ENCODE measurements at places on chromosomes 16 and 17.

DNA sequence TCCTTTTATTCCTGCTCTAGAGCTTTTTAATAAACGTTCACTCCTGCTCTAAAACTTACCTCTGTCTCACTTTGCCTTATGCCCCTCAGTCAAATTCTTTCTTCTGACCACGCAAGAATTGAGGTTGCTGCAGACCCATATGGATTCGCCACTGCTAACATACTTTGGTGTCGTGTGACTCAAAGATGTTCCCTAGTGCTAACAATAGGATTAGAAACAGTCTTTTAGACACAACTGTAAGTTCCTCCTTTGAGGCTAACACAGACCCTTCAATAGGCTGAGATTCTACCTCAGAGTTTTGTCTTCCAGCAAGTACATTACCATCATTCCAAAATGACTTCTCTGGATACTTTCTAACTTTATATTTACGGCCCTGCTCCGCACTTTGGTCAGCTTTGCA is 149.5 kb upstream of the COX10 start:
- DNase-seq = no peak

GRCh38 chr16:78286065-78286464 is 186.6 kb downstream of the WWOX start:
- DNase-seq = no peak

GRCh38 chr16:81284995-81285600 is 29.7 kb upstream of the GAN start:
- no peak for DNase-seq

- peak; percentile 46 for DNase-seq
These were observed 754 bp upstream of the SLFN11 start for GRCh38 chr17:35373984-35374765.

DNA sequence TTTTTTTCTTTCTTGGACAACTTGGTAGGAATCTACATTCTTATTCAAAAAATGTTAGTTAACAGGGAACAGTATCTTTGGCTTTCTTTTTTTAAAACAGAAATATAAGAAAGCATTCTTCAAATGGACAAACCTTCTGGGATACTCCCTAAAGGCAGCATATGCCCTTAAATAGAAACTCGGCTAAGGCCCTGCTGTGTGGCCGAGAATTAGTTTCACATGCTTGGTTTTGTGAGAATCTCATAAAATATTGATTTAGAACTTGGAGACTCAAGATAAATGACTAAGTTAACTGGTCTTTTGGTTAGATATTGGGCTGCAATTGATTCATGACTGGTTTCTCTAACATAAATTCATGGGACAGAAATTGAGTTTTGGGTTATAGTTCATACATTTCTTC is 359.9 kb upstream of the XYLT1 start:
- no peak for DNase-seq

DNA sequence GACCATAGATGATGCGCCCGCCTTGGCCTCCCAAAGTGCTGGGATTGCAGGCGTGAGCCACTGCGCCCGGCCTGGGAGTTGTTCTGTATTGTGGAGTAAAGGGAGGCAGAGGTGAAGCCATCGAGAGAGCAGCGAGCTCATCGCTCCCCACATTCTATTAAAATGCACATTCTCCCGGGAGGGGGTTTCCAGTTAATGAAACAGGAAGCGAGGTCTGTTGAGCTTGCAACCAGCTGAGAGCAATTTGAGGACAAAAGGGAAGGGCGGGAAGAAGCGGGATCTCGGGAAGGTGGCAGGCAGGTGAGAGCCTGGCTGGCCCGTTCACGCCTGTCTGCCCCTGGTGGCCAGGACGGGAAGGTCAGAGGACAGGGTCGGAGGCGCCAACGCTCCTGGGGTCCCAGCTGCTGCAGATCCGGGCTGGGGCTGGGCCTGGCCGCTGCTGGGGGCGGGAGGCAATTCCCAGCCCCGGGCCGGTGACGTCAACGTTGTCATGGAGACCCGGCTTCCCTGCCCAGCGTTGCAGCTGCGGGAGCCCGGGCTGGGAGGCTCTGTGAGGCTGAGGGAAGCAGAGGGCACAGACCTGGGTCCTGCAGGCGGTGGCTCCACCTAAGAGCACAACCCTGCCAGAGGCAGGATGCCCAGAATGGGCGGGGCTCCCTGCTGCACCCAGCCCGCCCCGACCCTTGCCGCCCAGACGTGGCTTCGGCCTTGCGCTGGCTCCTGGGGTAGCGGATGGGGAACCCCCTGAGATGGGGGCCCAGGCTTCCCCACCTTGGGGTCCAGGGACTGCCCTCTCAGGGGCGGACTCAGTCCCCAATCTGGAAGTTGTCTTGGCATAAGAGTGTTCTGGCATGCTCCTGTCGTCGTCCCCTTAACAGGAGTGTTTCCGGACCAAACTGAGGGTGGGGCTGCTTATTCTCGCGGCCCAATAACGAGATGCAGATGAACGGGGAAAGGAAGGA is 48.7 kb upstream of the PLCG2 start:
- peak; percentile 46 for DNase-seq

DNA sequence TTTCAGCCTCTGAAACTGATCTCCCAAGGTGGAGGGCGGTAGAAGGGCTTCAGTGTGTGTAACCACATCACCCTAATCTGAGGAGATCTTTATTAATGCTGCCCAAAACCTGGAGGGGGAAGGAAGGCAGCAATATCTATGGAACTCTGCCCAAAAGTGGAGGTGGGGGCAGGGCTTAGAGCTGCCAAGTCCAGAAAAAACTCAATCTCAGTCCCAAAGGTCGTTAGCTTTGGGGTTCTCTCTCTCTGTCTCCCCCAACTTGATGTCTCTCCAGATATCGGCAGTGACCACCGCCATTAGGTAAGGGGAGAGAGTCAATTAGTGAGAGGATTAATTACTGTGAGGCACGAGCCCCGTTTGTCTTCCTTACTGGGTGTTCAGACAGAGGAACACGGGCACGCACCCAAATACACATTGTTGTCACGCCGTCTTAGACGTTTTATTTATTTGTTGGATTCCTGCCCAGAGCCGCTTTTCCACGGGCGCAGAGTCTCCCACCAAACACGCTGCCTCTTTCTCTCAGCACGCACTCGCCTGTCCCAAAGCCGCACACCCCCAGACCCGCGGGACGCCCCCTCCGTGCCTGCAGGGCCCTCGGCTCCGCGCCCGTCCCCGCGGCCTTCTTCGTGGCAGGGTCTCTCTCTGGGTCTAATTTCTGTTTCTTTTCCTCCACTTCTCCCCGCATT is 5.4 kb upstream of the LHX1 start:
- DNase-seq = no peak

- no peak for DNase-seq
These were observed 5.3 kb upstream of the DPEP1 start for GRCh38 chr16:89607937-89608740.

DNA sequence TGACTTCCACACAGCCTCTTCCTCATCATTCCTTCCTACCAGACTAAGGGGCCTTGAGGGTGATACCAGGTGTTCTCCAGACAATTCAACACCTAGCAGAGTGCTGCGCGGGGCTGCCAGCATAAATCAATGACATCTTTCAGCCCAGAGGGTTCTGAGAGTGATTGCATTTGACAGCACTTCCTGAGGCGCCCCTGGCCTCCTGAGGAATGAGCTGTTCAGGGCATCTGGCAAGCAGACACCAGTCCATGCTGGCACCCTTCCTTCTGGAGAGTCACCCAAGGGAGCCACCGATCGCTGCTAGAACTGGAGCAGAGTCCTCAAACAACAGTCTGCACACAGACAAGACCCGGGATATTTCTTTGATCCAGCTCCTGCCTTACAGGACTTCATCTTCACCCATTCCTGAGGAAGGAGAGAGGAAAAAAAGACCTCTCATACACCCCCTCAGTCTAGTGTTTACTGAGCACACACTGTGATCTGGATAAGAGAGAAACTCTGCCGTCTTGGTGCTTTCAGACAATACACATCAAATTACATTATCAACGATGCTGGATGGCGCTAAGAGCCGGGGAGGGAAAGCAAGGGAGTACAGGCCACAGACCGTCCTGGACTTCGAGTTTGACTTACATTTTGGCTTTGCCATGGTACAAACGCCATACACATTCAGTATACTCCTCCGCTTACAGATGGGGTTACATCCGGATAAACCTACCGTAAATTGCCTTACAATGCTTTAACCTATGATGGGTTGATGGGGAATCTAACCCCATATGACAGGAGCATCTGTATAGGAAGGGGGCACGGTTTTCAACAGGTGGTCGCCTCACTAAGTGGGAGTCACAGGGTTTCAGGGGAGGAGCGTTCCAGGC is 23.0 kb downstream of the NPTX1 start:
- no peak for DNase-seq

DNA sequence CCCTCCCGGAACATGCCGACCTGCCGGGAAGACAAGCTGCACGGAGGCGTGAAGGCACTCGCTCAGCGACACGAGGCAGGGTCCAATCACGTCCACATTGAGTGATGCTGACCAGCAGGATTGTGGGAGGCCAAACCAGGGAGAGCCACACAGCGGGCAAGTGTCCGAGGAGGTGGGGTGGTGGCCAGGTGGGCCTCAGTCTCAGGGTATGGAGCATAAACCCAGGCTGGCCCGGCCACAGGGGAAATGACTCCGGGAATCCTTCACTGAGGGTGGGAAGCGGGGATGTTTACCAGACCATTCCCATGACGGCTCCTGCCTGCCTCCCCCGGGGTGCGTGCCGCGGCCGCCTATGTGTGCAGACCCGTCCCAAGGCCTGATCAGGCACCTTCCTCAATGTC is 62.5 kb downstream of the RPH3AL start:
- DNase-seq = no peak

GRCh38 chr17:61065263-61065773 is 334.3 kb upstream of the TBX2 start:
- no peak for DNase-seq

DNA sequence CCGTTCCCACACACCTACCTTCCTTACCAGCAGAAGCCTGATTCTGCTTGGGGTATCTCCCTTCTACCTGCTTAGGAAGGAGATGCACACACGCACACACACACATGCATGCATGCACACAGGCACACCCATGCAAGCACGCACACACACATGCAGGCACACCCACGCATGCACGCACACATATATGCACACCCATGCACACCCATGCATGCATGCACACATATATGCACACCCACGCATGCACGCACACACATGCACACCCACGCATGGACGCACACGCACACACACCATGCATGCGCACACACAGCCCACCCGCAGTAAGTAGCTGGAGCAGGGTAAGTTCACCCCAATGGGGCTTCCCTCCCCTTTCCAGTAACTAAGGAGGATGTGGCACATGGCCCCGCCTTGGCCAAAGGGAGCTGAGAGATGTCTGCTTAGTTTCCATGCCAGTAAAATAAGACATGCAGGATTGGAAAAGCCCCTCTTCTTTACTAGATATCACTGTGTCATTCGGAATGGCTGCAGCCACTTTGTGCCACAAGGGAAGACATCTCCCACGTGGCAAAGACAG is 33.7 kb downstream of the ADCY9 start:
- DNase-seq = no peak

DNA sequence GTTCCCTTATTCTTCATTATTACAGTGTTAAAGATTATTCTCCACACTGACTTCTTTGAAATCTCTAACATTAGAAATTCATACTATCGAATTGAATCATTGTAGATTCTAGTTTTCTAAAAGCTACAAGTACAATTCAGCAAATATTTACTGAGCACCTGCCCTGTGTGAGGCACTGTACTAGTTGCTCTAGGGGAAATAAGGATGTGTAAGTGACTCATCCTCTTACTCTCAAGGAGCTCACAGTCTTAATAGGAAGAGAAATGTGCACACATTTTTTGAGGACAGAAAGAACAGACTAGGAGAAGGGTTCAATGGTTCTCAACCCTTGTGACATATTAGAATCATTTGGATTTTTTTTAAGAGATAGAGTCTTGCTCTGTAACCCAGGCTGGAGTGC is 7.7 kb upstream of the SLFN12L start:
- no peak for DNase-seq

DNA sequence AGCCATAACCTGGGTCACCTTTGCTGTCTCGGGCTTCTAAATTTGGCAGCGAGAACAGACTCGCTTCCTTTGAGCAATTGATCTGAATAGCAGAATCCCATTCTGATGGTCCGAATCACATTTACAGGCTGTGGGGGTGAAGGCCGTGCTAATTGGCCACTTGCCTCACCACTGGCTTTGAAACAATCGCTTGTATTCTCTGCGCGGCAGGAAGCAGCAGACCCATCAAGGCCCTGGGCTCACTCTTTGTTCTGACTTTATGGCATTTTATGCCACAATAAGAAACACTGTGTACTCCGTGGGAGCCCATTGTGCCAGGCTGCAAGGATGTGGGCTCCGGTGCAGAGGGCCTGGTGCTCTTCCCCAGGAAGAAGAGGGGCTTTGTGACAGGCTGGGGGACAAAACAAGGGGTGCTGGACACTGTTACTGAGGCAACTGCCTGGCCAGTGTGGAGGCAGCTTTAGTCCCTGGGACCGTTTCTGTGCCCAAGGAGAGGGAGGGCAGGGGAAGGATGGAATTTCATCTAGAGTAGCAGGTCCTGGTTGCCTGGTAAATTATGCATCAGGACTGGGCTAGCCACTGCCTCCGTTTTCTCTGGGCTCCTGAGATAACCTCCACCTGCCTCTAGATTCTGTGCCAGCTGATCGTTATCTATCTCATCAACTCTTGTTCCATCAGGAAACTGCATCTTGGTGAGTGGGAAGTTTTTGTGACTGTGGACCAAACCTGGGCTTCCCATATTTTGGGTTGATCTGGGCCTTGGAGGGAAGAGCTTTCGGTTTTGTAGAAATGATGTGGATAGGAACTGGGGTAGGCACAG is 78.5 kb downstream of the MRC2 start:
- no peak for DNase-seq

DNA sequence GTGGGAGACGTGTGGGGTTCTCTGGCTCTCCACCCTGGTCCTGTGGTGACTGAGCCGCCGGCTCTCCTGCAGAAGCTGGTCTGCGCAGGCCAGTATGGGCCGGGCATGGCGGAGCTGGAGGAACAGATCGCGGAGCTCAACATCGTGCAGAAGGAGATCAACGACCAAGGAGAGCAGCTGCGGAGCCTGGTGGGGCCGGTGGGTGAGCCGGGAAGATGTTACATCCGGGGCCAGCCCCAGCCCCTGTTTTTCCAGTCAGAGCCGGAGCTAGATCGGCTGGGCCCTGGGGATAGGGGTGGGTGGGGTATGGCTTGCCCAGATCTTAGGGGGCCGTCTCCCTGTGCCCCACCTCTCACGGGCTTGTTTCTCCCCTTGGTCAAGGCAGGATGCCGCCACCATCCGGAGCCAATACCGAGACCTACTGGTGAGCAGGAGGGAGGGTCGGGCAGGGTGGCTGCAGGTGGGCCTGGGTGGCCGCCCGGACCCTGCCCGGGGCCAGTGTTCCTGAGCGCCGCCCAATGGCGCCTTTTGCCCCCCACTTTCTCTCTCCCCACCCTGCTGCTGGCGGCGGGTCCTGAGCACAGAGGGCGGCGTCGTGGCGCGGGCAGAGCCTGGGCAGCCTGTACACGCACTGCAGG is 5.0 kb downstream of the EVPLL start:
- DNase-seq = no peak

- DNase-seq = no peak
These were observed 41.6 kb downstream of the CDH1 start for GRCh38 chr16:68778551-68779231.

GRCh38 chr17:74919440-74920305 is 3.4 kb downstream of the USH1G start:
- no peak for DNase-seq

DNA sequence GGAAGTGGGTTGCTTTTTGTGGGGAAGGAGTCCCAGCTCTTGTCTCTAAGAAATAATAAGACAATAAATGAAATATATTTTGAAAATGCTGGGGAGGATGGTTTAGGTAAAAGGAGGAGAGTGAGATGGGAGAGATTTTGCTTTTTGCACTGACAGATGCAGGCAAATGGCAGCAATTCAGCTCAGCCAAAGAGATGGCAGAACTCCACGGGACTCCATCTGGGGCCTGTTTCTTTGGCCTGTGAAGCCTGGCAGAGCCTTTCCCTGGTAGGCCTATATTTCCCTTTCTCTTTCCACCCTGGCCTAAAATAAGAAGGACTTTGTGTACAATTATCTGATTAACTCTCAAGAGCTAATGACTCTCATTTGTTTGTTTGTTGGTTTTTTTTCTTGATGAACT is 1525.1 kb downstream of the CDH11 start:
- no peak for DNase-seq
